ENCODE measurements at places on chromosomes 3 and 15.

DNA sequence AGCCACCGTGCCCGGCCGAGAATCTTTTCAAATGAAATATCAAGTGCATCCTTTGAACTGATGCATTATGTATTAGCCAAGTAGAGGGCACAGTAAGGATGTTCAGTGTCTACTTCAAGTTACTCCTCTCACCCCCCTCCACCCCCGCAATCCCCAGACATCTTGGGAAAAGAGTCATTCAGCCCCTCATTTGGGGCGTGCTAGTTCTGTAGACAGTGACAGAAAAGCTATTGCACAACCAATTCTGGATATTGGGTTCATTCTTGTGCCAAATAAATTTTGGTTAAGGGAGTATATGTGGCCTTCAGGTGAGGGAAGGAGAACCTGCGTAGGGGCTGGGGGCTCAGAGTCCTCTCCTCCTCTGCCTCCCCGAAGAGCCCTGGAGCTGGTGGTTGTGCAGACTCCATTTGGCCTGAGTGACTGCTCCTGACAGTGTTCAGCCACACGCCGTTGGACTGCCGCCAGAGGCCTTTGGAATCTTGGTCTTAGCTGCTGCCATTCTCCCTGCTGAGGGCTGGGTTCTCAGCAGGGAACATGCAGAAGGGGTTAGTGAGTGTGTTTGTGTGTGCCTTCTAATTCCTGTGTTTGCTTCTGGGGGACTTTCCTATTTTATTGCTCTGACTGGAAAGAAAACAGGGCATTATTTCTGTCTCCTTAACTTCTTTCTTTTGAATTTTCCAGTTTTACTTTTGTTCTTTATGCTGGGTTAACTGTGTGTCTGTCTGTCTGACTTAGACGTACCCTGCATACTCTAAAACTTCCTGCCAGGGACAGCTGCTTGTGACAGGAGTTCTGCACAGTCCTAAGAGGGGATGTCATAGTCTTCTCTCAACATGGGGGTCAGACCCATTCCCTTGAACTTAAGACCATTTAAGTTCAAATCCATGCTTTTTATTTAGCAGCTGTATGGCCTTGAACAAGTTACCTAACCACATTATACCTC lies 21.0 kb downstream of the RARB start:
- DNase-seq: peak; percentile 79

DNA sequence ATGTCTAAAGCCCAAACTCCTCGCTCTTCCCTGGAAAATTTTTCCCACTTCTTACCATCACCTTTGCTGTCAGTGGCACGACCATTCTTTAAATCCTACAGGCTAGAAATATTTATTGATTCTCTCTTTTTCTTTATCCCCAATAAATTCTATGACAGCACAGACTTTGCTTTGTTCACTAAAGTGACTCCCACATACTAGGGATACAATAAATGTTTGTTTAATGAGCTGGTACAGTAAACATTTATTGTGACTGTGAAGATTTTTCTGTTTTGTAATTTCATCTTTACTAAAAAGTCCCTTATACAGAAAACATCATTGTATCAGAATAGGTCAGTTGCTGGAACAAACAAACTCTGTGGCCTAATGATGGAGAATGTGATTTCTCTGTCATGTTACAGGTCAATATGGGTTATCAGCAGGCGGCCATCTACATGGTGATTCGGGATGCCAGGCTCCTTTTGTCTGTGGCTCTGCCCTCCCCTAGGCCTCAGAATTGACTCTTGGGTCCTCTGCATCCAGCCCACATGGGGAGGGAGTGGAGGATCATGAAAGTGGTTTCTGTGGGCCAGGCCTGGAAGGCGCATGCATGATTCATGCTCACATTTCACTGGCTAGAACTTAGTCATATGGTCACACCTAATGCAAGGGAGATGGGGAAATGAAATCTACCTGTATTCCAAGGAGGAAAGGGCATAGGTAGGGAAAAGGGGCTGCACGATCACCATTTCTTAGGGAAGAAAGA lies 22.7 kb upstream of the KNG1 start:
- DNase-seq: no peak

- DNase-seq: no peak
Observed at GRCh38 chr15:48426941-48427340, 95.7 kb downstream of the DUT start.

DNA sequence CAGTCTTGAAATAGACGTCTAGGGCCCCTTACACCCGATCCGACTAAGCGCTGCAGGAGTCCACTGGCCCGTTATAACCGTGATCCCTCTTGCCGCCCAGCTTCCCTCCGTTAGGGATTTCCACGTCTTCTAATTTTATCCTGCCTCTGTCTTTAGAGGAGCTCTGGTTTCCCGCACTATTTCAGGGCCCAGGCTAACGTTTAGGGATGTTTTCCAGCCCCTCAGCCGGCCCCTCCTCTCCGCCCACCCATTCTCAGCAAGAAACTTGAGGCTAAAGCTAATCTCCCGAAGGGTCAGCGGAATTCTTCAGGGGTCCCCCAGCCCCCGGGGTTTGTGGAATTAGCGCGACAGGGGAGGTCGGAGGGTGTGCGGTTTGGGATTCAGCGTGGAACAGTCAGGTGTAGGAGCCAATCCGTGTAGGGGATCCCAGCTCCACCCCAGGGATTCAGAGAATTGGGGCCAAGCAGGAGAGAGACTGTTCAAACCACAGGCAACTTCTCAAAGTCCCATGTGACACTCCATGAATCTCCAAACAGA lies 1.6 kb downstream of the PTX3 start:
- DNase-seq: peak; percentile 42

DNA sequence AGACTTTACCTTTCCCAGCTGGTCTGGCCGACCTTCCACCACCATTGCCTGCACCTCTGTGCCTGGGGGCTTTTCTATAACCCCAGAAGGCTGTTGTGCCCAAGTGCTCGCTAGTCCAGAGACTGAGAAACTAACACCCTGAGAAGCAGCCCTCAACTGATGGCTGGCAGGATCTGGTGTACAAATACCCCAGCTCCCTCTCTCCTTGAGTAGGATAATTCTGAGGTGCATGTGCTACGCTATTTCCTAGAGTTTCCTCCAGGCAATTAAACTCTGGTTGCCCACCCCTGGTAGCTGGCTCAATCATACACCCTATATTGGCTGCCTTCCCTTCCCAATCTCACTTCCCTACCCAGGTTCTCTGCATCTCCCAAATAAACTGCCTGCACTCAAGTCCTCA lies 11.5 kb upstream of the SLC6A1 start:
- DNase-seq: no peak

DNA sequence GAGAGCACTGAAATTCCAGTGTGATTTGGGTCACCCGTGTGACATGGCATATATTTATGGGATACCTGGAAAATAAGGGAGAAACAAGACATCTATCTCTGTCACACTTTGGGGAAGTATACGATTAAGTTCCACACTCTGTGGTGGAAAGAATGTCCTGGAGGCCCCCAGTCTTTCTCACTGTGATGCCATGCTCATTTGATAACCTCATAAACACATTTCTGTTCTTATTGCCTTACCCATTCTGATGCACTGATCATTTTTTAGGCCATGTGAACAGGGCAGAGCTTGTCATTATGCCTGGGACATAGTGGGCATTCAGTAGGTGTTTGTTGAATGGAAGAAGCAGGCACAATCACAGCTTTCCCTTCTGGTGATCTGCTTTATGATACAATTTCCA lies 349.4 kb upstream of the TPRG1 start:
- DNase-seq: no peak

DNA sequence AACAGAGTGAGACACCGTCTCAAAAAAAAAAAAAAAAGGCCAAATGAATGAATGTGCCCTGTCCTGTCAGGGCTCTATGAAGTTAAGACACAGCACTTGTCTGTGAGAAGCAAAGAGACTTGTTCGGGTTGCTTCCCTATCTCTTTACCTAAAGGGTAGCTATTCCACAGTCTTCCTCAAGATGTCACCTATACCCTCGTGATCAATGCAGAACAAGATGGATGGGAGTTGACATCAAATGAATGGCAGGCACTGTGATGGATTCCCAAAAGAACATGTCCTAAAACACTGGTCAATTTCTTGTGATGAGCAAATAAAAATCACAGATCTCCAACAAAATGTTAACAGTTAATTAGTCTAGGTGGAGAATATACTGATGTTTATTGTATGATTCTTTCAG lies 9.5 kb downstream of the TADA3 start:
- DNase-seq: no peak

DNA sequence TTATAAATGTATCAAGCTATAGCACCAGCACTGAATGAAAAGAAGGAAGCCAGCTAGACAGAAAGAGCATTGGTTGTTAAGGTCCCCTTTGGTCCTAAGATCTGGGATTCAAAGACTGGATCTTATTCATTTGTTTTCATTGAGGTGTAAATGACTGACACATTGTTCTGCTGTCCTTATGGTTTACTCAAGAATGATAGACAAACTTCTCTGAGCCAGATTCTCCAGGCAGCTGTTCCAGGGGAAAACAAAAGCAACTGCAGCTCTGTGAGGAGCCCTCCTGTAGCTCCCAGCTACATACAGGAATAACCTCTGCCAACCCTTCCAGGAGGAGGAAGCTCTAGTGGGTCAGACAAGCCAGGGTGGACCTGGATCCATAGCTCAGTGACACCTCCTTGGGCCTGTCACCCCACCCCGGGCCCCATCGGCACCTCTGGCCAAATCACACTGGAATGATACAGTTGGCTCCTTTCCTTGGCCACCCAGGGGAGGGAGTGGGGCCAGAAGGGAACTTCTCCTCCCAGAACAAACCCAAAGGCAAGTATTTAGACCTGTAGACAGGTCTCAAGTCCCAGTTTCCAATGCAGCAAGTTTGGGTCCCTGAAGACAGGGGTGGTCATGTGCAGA lies 57.8 kb downstream of the ZNF621 start:
- no peak for DNase-seq

DNA sequence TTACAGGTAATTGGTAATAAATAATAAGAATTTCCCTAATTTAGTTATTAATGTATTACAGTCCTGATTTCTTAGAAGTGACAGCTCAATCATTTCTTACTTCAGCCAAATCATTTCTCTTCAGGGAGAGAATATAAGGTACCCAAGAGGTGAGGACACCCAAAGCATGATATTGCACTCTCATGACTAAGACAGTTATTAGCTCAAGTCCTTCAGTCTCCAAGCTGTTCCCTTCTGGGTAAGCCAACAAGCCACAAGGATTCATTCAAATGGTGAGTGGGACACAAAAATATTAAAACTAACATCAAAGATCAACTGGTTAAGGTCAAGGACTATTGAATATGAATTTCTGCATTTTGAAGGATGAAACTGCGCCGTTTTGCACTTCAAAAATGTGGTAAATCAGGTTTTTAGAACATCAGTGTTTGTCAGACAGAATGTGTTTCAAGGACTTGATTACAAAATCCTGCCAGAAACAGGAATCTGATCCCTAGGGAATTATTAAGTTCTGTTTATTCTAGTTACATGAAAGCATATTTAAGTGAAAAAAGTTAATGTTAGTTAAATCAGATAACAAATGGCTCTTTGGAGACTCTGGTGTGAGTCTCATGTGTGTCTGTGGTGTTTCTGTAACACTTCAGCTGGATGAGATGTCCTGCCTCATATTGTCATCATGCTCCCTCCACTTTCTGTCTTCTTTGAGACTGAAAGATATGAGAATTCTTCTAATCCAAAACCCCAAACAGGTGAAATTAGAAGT lies 101.7 kb upstream of the COL8A1 start:
- peak; percentile 39 for DNase-seq

DNA sequence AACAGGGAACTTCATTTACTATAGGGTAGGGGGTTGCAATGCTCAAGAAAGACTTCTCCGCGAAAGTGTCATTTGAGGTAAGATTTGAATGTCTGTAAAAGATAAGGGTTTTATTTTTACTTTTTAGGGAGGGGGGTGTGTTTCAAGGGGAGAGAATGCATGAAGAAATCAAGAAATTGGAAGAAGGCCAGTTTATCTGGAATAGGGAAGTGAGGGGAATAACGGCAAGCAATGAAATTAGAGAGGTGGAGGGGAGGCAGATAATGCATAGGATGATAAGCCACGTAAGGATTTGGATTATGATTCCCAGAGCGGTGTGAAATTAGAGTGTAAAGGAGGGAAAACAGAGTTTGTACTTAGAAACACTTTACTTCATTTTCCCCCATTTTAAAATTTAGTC lies 63.0 kb upstream of the MB21D2 start:
- no peak for DNase-seq

GRCh38 chr3:37031096-37031682 lies 37.9 kb downstream of the MLH1 start:
- DNase-seq: no peak

- no peak for DNase-seq
Observed at GRCh38 chr3:22122567-22122966, 371.6 kb upstream of the ZNF385D start.

DNA sequence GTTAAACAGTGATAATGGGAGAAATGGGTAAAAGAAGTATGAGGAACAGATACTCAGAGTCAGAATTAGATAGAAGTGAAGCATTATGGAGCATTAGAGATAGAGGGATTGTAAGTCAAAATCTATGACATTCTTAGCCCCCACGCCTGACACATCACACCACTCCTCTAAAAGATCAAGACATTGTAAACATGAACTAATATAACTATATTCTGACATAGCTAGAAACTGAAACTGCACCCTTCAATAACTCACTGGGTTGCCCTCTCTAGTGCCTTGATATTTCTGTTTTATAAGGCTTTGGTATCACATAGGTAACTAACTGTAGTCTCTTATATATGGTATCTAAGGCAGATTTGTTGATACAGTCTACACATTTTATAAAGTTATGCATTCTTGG lies 684.3 kb upstream of the DPPA4 start:
- DNase-seq: no peak

DNA sequence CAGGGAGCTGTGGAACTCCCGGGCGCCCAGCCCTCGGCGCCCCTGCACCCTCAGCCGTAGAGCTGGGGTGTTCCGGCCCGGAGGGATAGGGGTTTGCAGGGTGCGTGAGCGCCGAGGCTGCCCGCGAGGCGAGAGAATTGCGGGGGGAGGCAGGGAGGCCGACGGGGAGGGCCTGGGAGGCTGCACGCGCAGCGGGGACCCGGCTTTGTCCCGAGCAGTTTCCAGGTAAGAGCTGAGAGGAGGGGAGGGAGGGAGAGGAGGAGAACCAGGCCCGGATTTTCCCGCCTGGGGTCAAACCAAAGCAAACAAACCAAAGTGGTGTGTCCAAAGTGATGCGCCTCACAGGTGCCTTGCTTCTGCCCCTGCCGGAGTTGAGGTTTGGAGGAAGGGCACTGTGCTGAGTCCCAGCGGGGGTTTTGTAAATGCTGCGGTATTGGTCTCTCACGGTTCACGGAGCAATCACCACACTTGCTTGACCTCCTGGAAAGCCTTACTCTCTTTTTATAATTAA lies 146.4 kb downstream of the TJP1 start:
- DNase-seq: no peak

DNA sequence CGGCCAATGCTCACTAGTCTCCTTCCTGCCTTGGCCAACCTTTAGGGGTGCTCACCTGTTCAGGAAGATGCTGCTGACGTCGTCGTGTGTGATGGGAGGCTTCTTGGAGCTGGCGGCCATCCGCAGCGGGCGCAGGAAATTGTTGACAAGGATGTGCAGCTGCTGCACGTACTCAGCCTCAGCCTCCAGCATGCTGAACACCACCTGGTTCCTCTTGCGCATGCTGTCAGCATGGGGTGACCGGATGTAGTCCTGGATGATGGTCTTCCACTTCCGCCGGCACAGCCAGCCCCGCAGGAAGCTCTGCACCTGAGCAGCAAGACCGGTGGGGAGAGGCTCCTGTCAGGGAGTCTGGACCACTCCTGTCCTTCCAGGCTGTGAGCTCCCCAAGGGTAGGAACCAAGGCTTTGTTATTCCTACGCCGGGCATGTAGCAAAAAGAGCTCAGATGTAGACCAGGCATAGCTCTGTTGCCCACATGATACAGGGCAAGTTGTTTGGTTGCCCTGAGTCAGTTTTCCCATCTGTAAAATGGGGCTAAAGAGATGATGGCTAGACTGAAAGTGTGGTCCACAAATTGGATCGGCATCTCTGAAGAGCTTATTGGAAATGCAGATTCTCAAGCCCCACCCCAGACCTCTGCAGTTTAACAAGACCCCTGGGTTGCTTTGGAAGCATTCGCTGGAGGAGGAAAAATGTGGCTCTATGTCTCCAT lies 43.7 kb downstream of the RASGRF1 start:
- no peak for DNase-seq
